ENCODE measurements at places on chromosomes 2 and 18.

- DNase-seq, result no peak
- peaks cover 11% of the 10 kb centered on the region for H3K36me3 ChIP-seq
- peak overlapping the region; percentile 95 for H3K4me3 ChIP-seq
- no peaks in the 10 kb centered on the region for H3K27me3 ChIP-seq
Measured at GRCh38 chr2:234493796-234494195, 3.1 kb downstream of the ARL4C start.

DNA sequence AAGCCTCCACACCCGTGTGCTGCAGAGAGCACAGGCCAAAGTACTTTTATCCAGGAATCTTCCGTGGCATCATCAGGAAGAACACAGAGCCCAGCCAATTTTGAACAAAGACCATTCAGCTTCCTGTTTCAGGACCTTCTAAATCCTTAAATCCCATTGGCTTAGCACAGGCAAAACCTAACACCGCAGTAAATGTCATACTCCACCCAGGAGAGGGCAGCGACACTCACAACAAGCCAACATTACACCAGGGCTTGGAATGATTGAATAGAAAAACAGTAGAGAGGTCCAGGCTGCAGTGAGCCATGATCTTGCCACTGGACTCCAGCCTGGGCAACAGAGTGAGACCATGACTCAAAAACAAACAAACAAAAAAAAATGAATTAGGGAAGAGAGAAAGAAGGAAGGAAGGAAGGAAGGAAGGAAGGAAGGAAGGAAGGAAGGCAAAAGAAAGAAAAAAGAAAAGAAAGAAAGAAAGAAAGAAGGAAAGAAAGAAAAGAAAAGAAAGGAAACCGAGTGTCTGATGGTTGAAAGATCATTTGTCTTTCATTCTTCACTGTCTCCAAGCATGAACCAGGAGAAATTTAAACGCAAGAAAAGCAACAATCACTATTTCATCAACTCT lies 144.6 kb upstream of the SATB2 start:
- H3K27me3 ChIP-seq, result peaks cover 3% of the 10 kb centered on the region
- DNase-seq, result no peak
- no peaks in the 10 kb centered on the region for H3K4me1 ChIP-seq
- H3K36me3 ChIP-seq, result no peaks in the 10 kb centered on the region

GRCh38 chr2:218218268-218219185 lies 1.5 kb downstream of the ARPC2 start:
- H3K27ac ChIP-seq, result peak overlapping the region; percentile 97
- H3K4me1 ChIP-seq, result peaks cover 31% of the 10 kb centered on the region
- H3K36me3 ChIP-seq, result peaks cover 12% of the 10 kb centered on the region

GRCh38 chr2:6824962-6825361 lies 40.7 kb downstream of the CMPK2 start:
- H3K4me3 ChIP-seq, result no peak overlapping the region

GRCh38 chr2:203394519-203395227 lies 66.5 kb downstream of the ABI2 start:
- H3K36me3 ChIP-seq, result peaks cover 29% of the 10 kb centered on the region
- no peak overlapping the region for H3K4me3 ChIP-seq
- DNase-seq, result no peak
- H3K4me1 ChIP-seq, result no peaks in the 10 kb centered on the region
- H3K27me3 ChIP-seq, result no peaks in the 10 kb centered on the region

GRCh38 chr2:200211643-200212042 lies 94.8 kb upstream of the SPATS2L start:
- H3K36me3 ChIP-seq, result no peaks in the 10 kb centered on the region
- no peak overlapping the region for H3K27ac ChIP-seq
- peaks cover 4% of the 10 kb centered on the region for H3K27me3 ChIP-seq
- no peak for DNase-seq
- no peak overlapping the region for H3K4me3 ChIP-seq
- H3K4me1 ChIP-seq, result no peaks in the 10 kb centered on the region

DNA sequence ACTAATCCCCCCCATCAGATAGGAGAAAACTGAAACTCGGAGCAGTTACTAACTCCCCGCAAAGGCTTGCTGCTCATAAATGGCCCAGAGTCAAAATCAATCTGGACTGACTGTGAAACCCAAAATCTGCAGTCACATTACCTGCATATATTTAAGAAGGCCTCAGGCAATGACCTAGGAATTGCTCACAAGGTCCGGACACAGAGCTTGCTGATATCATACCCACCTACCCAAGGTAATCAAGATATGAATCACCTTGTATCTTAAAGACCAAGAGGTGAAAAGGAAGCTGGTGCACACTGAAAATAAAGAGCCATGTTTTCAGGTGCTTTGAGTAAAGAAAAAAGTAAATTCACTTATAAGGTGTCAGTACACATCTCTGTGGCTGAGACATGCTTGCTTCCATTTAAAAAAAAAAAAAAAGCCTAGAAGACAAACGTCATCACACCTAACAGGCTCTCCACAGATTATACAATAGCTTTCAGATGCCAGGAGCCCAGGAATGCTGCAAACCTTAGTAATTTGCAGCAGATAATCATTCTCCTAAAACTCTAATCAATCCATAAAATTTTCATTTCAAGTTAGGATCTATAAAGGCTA lies 195.4 kb downstream of the ZEB2 start:
- DNase-seq, result no peak
- peaks cover 3% of the 10 kb centered on the region for H3K36me3 ChIP-seq
- H3K4me1 ChIP-seq, result peaks cover 35% of the 10 kb centered on the region
- H3K27me3 ChIP-seq, result no peaks in the 10 kb centered on the region

DNA sequence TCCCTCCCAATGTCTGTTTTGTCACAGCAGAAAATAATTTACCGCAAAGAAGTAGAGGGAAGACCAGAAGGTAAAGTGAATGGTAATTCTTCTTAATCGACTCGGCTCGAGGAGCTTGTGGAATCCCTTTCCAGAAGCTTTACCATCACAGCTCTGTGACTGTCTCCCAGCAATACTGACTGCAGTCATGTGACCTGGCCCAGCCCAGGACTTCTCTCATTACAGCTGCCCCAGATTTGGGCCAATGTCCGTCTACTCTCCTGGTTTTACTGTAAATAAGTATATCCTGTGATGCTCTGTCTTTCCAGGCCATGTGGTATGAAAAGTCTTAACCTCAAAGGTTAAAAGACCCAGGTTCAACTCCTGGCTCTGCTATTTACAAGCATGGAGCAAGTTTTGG lies 18.9 kb upstream of the ELOA2 start:
- H3K27ac ChIP-seq, result no peak overlapping the region
- no peak overlapping the region for H3K4me3 ChIP-seq
- no peaks in the 10 kb centered on the region for H3K36me3 ChIP-seq

DNA sequence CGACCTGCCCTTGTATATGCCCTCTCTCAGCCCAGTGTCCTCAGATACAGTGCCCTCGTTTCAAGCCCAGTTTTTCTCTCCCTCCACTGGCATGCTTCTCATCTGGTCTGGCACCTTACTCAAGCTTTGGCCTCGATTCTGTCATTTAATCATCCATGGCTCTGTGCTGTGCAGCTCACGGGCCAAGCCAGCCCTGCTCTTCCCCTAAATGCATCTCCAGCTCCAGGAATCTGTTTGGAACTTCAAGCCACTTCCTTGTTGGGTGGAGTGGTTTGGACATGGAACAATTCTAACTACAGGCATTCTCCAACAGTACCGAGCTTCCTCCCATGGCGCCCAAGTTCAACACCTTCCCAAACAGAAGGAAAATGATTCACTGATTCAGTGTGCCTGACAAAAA lies 76.7 kb upstream of the ZNF397 start:
- no peak overlapping the region for H3K27ac ChIP-seq
- peaks cover 4% of the 10 kb centered on the region for H3K4me1 ChIP-seq
- no peaks in the 10 kb centered on the region for H3K36me3 ChIP-seq

GRCh38 chr2:119703526-119703925 lies 24.5 kb downstream of the TMEM177 start:
- H3K4me1 ChIP-seq, result no peaks in the 10 kb centered on the region
- DNase-seq, result no peak

DNA sequence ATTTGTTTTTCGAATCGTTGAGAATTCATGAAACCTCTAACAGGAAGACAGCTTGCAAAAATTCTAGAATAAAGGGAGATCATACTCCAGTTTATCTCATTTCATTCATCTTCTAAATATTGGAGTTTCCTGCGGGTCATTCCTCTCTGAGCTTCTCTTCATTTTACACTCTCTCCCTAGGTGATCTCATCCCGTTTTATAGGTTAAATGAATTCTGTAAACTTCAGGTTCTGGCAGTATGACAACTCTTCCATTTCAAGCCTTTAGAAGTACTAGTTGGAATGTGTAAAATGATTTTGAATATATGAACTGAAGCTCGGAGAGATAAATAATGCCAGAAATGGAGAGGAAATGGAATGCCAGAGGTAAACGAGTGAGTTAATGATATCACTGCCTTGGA lies 312.4 kb downstream of the METTL4 start:
- H3K4me1 ChIP-seq, result no peaks in the 10 kb centered on the region
- no peaks in the 10 kb centered on the region for H3K27me3 ChIP-seq
- no peak overlapping the region for H3K27ac ChIP-seq
- no peaks in the 10 kb centered on the region for H3K36me3 ChIP-seq
- no peak for DNase-seq

- no peaks in the 10 kb centered on the region for H3K27me3 ChIP-seq
- H3K4me3 ChIP-seq, result no peak overlapping the region
- no peak overlapping the region for H3K27ac ChIP-seq
Measured at GRCh38 chr2:228136027-228136426, 45.5 kb downstream of the SPHKAP start.

GRCh38 chr18:53038608-53039007 lies 698.6 kb downstream of the DCC start:
- no peak overlapping the region for H3K27ac ChIP-seq
- no peak for DNase-seq
- H3K4me1 ChIP-seq, result no peaks in the 10 kb centered on the region
- H3K36me3 ChIP-seq, result no peaks in the 10 kb centered on the region
- no peaks in the 10 kb centered on the region for H3K27me3 ChIP-seq

DNA sequence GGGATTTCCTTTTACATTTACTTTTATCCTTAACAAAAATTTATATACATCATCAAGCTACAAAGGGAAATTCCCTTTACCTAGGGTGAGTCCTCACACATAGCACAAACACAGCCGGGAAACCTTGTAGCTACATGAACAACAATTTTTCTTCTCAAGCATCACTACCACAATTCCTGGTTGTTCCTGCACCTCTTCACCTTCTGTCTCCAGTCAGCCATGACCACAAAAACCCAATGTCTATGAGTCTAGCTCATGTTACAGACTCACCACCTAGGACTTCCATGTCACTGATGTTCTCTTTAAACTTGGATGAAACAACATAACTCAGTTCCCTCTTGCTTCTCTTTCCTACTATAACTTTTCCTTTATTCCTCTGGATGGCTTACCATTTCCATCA lies 460.4 kb downstream of the MBD2 start:
- DNase-seq, result no peak
- no peak overlapping the region for H3K4me3 ChIP-seq
- H3K27me3 ChIP-seq, result peaks cover 2% of the 10 kb centered on the region
- peaks cover 2% of the 10 kb centered on the region for H3K36me3 ChIP-seq

DNA sequence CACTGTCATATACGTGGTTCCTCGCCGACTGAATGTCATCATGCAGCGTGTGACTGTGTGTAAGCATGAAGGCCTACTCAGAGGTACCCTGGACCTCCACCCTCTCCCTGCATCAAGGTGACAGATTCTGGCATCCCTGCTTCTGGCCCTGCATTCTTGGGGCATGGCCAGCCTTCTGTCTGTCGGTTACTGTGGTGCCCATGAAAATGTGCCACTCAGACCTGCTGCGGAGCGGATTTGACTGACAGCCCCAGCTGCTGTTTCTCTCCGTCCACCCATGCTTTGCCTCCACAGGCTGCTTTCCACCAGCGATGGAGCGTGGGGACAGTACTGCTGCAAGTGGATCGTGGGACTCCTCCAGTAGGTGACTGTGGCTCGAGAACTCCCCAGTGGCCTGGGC lies 9.6 kb downstream of the TMEM177 start:
- H3K4me3 ChIP-seq, result no peak overlapping the region
- no peaks in the 10 kb centered on the region for H3K27me3 ChIP-seq
- no peak overlapping the region for H3K27ac ChIP-seq
- H3K4me1 ChIP-seq, result peaks cover 4% of the 10 kb centered on the region
- peaks cover 15% of the 10 kb centered on the region for H3K36me3 ChIP-seq

- no peaks in the 10 kb centered on the region for H3K27me3 ChIP-seq
- no peaks in the 10 kb centered on the region for H3K4me1 ChIP-seq
- H3K4me3 ChIP-seq, result no peak overlapping the region
- no peak for DNase-seq
Measured at GRCh38 chr2:27689424-27689823, 25.7 kb downstream of the SLC4A1AP start.

- H3K4me1 ChIP-seq, result peaks cover 9% of the 10 kb centered on the region
- no peak overlapping the region for H3K27ac ChIP-seq
- no peak overlapping the region for H3K4me3 ChIP-seq
- DNase-seq, result no peak
Measured at GRCh38 chr2:112251271-112251670, 3.6 kb downstream of the ZC3H8 start.
